NCI-H526 (cell line): ENCODE measurements at places on chromosomes 4 and X.

- no peak for DNase-seq
Observed at GRCh38 chr4:10082459-10083272, 33.9 kb downstream of the WDR1 start.

DNA sequence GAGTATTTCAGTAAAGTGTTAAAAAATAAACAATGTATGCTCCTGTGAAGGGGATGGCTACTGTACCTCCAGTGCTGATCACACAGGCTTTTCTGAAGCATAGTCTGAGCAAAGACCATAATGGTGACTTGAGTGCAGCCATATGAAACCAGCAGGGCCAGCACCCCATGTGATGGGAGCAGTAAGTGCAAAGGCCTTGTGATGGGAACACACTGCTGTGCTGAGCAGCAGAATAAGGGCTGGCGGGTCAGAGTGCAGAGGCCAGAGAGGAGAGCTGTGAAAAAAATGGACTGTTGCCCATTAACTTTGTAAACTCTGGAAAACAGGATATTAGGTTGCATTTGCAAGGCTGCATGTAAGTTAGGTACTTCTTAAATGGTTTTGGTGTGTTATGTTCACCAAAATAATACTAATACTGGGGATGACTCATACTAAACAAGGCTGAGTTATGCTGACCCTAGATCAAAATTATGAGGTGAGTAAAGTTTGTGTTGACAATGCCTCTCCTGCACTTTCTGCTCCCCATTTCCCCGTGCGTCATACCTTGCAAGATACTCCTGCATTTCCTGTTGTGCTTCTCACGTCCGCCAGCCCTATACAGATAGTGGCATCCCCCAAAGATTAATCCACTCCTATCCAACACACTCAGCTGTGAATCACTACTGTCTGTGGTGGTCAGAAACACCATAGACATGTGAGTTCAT is 67.0 kb upstream of the FAM9A start:
- no peak for DNase-seq

GRCh38 chr4:94455081-94455480 is 3.3 kb downstream of the PDLIM5 start:
- DNase-seq: no peak

- no peak for DNase-seq
Observed at GRCh38 chr4:99612281-99612680, 37.7 kb downstream of the MTTP start.

GRCh38 chr4:86921608-86922252 is 13.1 kb upstream of the AFF1 start:
- no peak for DNase-seq

- DNase-seq: no peak
Observed at GRCh38 chr4:168866635-168867034, 143.4 kb downstream of the CBR4 start.

DNA sequence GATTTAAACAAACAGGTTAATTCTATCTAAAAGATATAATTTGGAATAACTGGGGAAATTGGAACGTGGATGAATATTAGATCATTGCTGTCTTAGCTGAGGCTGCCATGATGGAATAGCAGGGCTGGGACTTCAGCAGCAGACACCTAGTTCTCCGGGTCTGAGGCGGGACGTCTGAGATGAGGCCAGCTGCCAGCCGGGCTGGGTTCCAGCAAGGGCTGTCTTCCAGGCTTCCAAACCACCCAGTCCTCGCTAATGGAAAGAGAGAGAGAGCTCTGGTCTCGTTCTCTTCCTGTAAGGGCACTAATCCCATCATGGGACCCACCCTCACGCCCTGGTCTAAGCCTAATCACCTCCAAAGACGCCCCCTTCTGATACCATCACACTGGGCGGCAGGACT is 85.7 kb downstream of the ADRA2C start:
- DNase-seq: no peak
